ENCODE measurements at places on chromosomes 5 and 9.

DNA sequence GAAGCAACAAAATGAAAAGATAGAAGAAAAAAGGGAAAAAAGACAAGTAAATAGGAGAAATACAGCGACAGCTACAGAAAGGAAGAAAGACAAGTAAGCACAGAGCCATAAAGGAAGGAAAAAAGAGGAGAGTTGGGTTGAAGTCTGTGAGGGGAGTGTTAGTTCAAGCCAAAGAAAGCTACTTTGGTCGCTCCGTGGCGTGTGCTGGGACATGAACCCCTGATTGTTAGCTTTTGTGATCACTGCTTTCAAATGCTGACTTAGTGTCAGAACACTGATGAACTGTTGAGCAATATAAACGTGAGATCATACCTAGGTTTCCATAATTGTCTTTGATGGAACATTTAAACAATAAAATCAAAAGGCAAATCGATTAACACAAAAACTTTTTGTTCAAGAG lies 370.1 kb downstream of the TMEM161B start:
- no peak for DNase-seq

DNA sequence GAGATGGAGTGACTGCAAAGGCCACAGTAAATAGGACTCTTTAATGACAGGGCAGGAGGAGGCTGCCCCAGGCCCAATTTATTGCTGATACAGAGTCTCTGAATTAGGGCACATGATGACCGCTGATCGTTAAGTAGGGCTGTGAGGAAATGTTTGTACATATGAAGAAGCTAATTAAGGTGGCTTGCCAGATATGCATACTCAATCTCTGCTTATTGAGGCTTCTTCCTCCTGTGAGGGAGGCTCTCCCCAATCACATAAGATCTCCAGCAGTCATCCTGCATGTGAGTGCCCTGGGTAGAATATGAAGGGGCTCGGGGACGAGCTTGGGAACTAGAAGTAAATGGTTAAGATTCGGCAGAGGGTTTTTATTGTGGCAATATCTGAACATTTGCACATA lies 8.2 kb upstream of the CD180 start:
- DNase-seq = no peak

DNA sequence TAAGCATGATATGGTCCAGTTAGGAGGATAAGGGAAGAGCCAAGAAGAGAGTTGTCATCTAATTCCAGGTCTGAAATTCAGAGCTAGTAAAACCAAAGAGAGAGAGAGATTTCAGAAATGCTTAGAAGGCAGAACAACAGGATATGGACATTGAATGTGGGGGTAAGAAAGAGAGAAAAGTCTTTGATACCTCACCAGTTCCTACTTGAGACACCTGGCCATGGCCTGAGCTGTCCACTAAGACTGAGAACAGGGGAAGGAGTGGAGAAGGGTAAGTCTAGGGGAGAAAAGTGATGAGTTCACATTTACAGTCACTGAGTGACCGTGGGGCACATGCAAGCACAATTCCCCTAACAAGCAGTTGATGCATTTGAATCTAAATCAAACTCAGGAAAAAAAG lies 35.5 kb downstream of the TIMD4 start:
- no peak for DNase-seq

DNA sequence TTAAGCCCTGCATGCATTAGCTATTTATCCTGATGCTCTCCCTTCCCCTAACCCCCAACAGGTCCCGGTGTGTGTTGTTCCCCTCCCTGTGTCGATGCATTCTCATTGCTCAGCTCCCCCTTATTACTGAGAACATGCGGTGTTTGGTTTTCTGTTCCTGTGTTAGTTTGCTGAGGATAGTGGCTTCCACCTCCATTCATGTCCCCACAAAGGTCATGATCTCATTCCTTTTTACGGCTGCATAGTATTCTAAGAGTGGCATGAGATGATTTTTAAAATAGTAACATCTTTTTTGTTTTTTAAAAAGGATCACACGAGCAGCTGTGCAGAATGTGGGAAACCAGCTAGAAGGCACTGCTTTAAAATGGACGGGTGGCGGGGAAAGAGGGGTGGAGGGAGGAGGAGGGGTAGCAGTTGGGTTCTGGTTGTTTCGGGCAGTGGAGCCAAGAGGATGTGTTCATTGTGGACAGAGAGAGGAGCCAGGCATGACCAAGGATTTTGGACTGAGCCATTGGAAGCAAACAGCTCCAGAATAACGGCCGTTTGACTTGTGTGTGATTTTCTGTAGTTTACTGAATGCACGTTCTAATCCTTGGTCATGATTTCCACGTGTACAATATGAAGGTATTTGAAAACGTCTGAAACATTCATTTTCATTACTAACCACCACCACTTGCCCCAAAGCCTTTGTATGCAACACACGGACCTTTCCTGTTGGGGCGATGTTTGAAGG lies 1.7 kb upstream of the TENT4A start:
- DNase-seq = no peak

DNA sequence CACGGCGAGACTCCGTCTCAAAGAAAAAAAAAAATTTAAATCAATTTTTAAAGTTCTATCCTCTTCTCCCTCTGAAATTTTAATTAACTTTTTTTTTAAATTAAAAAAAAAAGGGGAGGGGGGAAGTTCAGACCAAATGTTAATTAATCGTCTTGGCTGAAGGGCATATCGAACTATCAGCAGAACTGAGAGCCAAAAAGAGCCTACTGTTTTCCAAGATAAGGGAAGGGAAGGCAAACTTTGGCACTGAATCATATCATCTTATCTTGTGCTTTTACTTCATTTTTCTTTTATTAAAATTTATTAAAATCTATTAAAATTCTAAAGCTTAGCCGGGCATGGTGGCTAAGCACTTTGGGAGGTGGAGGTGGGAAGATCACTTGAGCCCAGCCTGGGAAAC lies 45.9 kb upstream of the MTMR12 start:
- no peak for DNase-seq

- DNase-seq = no peak
Observed at GRCh38 chr9:13481274-13481673, 201.8 kb upstream of the MPDZ start.

DNA sequence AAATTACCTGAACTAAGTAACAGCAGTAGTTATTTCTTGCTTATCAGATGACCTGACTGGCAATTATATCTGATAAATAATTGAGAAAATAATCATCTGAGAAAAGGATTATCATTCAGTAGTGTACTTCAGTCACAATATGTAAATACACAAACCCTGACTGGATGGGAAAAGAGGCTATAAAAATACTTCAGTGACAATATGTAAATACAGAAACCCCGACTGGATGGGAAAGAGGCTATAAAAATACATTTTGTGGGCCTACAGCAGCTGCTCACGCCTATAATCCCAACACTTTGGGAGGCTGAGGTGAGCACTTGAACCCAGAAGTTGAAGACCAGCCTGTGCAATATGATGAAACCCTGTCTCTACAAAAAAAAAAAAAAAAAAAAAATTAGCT lies 11.1 kb downstream of the UBAP2 start:
- no peak for DNase-seq

DNA sequence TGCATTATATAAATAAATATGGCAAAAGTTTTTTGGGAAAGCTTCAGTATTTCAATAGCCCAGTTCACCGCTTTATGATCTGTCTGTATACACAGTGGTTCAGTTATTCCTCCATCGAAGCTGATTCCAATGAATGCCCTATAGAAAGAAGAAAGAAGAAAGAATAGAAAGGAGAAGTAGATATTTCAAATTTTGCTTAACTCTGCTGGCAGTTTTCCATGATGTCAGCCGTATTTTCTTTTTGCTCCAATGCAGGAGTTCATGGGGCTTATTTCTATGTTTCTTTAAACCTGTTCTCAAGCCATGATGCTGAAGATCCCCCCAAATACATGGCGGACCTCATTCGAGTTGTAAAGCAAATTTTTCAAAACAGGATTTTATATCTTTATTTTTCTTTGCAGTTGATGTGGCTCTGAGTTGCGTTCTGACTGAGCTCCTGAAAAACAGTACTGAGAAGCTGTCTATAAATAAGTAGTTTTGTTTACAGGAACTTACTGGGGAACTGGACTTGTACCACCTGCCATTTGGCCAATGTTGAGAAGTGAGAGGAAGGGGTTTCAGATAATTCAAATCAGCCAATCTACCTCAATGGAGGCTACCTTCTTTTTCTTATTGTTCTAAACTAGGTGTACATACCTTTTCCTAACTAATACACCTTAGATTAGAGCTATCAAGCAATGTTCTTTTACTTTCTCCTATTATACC lies 418.5 kb upstream of the MEF2C start:
- no peak for DNase-seq

GRCh38 chr5:15007646-15008045 lies 136.1 kb upstream of the ANKH start:
- no peak for DNase-seq

DNA sequence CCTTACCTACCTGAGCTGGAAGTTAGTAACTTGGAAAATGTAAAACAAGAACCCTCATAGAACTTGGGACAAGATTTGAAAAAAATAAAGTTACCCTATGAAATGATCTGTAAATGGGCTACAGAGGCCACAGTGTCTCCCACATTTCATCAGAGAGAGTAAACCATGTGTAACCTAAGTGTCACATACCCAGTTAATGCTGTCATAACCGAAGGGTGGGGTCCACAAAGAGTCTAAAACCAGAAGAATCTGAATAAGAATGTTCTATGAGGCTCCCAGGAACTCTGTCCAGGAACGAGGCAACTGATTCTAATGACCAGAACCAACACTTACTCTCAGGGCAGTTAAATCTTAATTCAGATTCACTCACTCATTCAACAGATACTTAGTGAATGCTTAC lies 1.0 kb upstream of the FAM13B start:
- peak; percentile 55 for DNase-seq

DNA sequence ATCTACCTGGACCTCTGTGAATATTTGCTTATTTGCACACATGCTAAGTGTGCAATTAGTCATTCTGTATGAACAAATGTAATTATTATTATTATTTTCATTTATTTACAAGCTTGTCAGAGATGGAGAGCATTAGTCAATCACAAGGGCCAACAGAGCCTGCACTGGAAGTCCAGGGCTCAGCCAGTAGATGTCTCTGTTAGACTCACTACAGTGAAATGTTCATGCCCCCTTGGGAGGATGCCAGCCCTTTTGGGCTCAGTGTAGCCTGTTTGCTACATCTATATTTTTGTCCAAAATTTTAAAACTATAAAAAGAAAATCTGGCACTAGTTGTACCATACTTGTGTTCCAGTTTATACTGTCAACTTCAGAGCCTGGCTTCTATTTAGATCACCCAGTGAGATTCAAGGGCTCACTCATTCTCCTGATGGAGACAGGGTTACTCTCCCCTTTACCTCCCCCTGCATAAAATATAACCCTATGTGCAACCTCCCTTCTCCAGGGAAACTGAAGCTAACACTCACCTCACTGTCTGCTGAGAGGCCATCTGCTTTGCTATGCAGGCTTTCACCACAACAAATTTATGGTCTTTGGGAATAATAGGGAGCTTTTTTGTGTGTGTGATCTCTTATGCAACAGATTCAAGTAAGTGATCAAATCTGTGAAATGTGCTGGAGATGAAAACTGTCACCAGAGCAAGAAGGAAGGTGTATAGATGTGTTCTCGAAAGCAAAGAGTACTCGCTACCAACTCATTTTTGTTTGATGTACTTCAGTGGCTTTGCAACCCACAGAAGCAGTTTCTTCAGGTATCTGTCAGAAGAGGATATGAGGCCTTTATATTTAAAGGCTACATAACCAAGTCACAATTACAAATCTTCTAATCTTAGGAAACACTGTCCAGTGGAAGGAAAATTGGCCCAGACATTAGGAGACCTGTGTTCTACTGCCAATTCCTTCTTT lies 99.9 kb upstream of the TLE4 start:
- DNase-seq = peak; percentile 40

DNA sequence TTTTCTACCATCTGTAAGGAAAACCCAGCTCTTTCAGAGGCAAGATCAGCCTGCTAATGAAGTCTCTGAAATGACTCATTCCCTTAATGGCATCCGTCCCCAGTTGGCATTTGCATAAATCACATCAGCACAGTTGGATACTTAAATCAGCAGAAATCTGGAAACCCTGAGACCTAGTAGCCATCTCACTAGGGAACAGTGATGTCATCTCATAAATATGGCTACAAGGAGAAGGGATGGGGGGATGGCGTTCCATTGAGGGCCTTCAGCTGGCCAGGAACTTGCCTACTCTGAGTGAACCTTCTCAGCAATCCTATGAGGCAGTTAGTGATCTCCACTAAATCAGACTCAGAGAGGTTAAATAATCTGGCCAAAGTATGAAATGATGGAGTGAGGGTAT lies 81.8 kb downstream of the CMYA5 start:
- DNase-seq = peak; percentile 9

- peak; percentile 56 for DNase-seq
Observed at GRCh38 chr9:2134391-2134790, 119.2 kb downstream of the SMARCA2 start.

GRCh38 chr5:158390577-158390976 lies 531.6 kb upstream of the CLINT1 start:
- peak; percentile 86 for DNase-seq

- DNase-seq = peak; percentile 47
Observed at GRCh38 chr9:117656002-117656401, 48.2 kb upstream of the TLR4 start.

- DNase-seq = no peak
Observed at GRCh38 chr5:33762859-33763258, 128.9 kb downstream of the ADAMTS12 start.

DNA sequence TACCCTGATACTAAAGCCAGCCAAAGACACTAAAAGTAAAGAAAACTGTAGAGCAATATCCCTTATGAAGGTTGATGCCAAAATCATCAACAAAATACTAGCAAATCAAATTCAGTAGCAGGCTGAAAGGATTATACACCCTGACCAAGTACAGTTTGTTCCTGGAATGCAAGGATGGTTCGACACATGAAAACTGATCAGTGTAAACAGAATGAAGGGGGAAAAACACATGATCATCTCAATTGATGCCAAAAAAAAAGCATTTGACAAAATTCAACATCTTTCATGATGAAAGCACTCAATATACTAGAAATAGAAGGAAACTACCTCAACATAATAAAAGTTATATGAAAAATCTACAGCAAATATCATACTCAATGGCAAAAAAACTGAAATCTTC lies 43.5 kb upstream of the LRRC14B start:
- no peak for DNase-seq

DNA sequence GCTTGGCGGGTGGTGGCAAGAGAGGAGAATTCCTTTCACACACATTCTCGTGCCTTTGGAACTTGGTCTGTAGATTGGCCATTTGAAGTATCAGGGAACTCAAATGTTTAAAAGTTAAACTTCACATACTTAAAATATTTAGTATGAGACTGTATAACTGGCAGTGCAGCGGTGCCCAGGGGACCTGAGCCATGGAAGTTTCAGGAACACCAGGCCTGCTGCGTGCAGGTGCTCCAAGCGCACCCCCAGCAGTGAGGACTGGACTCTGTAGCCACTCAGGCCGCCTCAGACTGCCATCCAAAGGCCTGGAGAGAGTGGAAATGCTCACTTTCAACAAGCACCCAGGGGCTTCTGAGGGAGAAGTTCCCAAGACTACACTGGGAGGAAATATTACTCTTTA lies 273.5 kb upstream of the IRX2 start:
- no peak for DNase-seq

DNA sequence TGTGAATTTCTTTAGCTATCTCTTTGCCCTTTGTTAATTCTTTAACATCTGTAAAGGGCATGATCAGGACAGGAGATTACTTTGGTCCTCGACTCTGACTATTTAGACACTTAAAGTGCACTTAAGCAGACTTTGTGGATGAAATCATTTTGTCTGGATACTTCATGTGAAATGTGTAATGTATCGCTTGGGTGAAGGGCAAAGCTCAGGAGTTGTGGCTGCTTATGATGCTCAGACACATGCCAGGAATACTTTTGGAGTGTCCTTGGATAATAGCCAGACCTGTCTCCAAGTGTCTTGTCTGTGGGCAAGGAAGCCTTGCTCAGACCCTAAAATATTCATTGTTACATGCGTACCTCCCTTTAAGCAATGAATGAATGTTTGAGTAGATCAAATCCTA lies 87.8 kb downstream of the RAI14 start:
- DNase-seq = peak; percentile 97
